T-helper 17 cell (primary cell): ENCODE measurements at places on chromosomes 1 and 21. TPM values are rescaled to one million over a fixed set of nuclear protein-coding genes. Genes with fewer than 3 reads are reported as not detected.

DNA sequence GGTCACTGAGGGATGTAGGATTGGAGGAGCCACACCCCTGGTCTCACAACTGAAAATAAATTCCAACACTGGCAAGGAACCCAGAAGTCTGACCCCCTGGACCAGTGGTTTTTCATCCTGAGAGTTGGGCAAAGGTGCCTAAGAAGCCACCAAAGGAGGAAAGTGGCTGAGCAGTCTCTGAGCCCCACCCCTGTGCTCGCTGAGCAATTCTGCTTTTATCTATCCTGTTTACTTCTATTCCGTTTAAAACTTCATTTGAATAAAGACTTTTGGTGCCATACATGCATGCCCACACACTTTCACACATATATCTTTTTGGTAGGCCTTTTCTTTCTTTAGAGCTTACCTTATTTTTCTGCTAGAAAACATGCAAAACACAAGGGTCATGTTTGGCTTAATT, 13.9 kb upstream of the CD53 start:
- no peak overlapping the region for H3K4me3 ChIP-seq
- H3K36me3 ChIP-seq, result peaks cover 5% of the 10 kb centered on the region
- DNase-seq, result no peak

DNA sequence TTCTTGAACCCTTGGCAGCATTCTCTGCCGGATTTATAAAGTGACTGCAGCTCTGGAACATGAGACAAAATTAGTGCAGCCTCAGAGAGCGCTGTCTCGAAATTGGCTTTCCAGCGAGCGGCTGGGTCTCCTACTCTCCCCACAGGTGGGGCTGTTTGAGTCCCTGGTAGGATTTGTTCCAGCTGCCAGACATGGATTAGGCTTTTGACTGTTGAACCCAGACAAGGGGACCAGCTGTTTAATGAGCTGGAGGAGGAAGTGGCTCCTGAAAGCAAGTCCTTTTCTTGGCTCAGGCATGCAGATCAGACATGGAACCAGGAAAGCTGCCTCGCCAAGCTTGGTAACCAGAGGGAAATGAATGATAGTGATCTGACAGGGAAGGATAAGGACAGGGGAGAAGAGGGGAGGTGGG, 69.6 kb downstream of the UBIAD1 start:
- H3K27me3 ChIP-seq, result peaks cover 37% of the 10 kb centered on the region
- H3K4me1 ChIP-seq, result peaks cover 12% of the 10 kb centered on the region
- no peaks in the 10 kb centered on the region for H3K36me3 ChIP-seq
- H3K4me3 ChIP-seq, result no peak overlapping the region
- H3K27ac ChIP-seq, result no peak overlapping the region
- no peak for DNase-seq

- peaks cover 5% of the 10 kb centered on the region for H3K36me3 ChIP-seq
- DNase-seq, result no peak
- H3K4me1 ChIP-seq, result peaks cover 10% of the 10 kb centered on the region
- H3K4me3 ChIP-seq, result no peak overlapping the region
Observed at GRCh38 chr1:154729031-154729442, 121.1 kb upstream of the ADAR start.

- peaks cover 10% of the 10 kb centered on the region for H3K27me3 ChIP-seq
- H3K27ac ChIP-seq, result no peak overlapping the region
- DNase-seq, result no peak
- peaks cover 11% of the 10 kb centered on the region for H3K4me1 ChIP-seq
Observed at GRCh38 chr1:21490774-21491487, 18.3 kb upstream of the ALPL start.

DNA sequence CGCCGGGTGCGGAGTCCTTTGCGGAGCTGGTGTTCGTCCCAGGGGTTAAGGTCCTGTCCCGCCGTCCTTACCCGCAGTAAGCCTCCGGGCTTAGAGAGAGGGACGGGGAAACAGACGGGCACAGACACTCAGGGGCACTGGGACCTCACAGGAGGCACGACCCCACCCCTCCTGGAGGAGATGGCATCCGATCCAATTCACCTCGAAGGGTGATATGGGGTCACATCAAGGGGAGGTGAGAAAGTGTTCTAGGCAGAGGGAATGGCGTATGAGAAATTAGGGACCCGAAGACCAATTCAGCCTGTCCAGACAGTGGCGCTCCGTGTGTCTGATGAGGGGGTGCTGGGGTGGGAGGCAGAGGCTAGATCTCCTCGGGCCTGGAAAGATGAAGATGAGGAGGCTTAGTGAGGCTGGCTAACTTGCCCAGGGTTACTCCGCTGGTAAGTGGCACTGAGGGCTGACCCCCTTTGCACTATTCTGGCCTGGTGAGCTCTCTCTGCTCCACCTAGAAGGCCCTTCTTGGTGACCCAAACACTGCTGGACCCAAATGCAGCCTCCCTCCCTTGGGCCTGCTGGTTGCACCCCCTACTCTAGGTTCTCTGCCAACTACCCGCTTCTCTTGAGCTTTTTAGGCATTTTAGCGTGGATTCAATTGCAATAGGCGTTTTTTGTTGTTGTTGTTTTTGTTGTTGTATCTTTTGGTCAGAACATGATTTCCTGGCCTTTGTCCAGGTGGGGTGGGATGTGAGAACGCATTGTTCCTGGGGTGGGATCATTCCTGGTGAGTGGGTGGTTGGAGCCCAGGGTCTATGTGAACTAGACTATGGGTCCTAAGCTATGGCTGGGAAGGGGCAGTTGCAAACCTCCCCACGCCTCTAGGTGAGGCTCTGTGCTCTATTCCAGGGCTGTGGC, 12.3 kb downstream of the BTBD19 start:
- peaks cover 32% of the 10 kb centered on the region for H3K4me1 ChIP-seq
- no peaks in the 10 kb centered on the region for H3K27me3 ChIP-seq
- H3K36me3 ChIP-seq, result no peaks in the 10 kb centered on the region

- H3K36me3 ChIP-seq, result peaks cover 3% of the 10 kb centered on the region
- H3K4me1 ChIP-seq, result peaks cover 30% of the 10 kb centered on the region
- no peak overlapping the region for H3K4me3 ChIP-seq
Observed at GRCh38 chr21:45150638-45151131, 76.3 kb downstream of the ADARB1 start.

DNA sequence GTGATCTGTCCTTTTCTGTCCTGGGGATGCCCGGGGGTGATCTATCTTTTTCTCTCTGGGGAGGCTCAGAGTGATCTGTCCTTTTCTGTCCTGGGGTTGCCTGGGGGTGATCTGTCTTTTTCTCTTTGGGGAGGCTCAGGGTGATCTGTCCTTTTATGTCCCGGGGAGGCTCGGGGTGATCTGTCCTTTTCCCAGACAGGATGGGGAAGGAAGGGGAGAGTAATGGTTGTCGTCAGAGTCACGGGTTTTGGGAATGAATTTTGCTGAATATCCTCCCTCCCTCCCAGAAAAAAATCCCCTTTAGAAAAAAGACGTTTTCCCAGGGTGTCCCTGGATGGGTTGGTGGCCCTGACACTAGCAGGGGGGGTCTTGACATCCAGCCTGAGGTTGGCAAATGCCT, 91.5 kb downstream of the ARHGEF10L start:
- H3K27me3 ChIP-seq, result no peaks in the 10 kb centered on the region
- no peaks in the 10 kb centered on the region for H3K36me3 ChIP-seq
- no peak overlapping the region for H3K4me3 ChIP-seq
- DNase-seq, result no peak
- H3K4me1 ChIP-seq, result peaks cover 2% of the 10 kb centered on the region

- peaks cover 8% of the 10 kb centered on the region for H3K27me3 ChIP-seq
- no peak for DNase-seq
- H3K4me3 ChIP-seq, result no peak overlapping the region
- H3K27ac ChIP-seq, result peak overlapping the region; percentile 70
- H3K36me3 ChIP-seq, result no peaks in the 10 kb centered on the region
Observed at GRCh38 chr1:30798389-30799232, 41.0 kb upstream of the LAPTM5 start.

The NGF gene
- not detected for total RNA-seq
